HCT116 (cell line): ENCODE measurements at places on chromosomes 5 and 9.

DNA sequence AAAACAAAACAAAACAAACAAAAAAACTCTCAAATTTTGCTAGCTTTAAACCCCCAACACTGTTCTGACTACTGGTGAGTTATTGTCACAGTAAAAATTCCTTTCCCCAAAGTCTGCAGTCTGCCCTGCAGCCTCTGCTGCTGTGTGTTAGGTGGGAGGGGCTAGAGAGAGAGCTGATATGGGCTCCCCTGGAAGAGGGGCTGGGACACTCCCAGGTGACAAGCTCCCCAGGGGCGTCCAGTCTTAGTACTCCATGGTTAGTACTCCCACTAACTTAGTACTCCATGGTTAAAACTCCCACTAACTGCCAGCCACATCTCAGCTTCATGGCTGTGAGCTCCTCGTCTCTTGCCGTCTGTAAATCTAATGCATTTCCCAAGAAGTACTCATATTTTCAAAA is 191.9 kb downstream of the FANCC start:
- no peak for DNase-seq

GRCh38 chr9:113990570-113990907 is 87.6 kb downstream of the AMBP start:
- DNase-seq: no peak

DNA sequence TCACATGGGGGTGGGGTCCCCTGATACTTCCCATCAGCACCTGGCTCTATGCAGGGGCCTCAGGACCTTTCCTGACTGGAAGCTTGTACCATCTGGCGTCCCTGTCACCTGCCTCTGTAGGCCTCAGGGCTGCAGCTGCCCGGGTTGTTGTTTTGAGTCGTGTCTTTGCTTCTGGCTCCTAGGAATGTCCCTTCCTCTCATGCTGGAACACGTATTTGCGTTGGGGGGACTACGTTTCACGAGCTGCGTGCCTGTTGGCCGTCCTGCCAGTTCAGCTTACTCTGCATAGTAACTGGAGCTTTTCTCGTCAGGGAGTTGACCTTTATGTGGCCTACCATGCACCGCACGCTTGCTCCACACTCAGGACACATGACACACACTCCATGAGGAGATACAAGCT is 54.9 kb upstream of the IRX4 start:
- DNase-seq: no peak

GRCh38 chr5:6135977-6136376 is 242.4 kb downstream of the MED10 start:
- DNase-seq: no peak

- DNase-seq: no peak
Observed at GRCh38 chr9:107405511-107405910, 84.1 kb downstream of the KLF4 start.

- no peak for DNase-seq
Observed at GRCh38 chr5:78552729-78553342, 95.7 kb downstream of the LHFPL2 start.

GRCh38 chr5:14870337-14871213 is 1.0 kb downstream of the ANKH start:
- DNase-seq: no peak

GRCh38 chr9:4420351-4420750 is 69.9 kb upstream of the SLC1A1 start:
- no peak for DNase-seq

GRCh38 chr5:91052977-91053740 is 330.0 kb downstream of the ARRDC3 start:
- DNase-seq: no peak
